ENCODE measurements at places on chromosomes 7 and 10. TPM values are rescaled to one million over a fixed set of nuclear protein-coding genes. Genes with fewer than 3 reads are reported as not detected.

The CACNB2 gene
- 3.8 TPM for total RNA-seq

The EVX1 gene
- not detected for total RNA-seq

The A1CF gene
- 3.9 TPM for total RNA-seq

The LRCH4 gene
- 43.5 TPM for total RNA-seq

The CHST3 gene
- total RNA-seq, result 28.2 TPM

The ATOH7 gene
- total RNA-seq, result 1.5 TPM

The TMEM273 gene
- 5.5 TPM for total RNA-seq

The SORCS3 gene
- 3.4 TPM for total RNA-seq

The FZD1 gene
- 78.3 TPM for total RNA-seq

The TMEM270 gene
- total RNA-seq, result not detected

The SNX13 gene
- 56.0 TPM for total RNA-seq

Data from metanephros (tissue), 2 donors.